ENCODE measurements at places on chromosomes 11 and 22.

DNA sequence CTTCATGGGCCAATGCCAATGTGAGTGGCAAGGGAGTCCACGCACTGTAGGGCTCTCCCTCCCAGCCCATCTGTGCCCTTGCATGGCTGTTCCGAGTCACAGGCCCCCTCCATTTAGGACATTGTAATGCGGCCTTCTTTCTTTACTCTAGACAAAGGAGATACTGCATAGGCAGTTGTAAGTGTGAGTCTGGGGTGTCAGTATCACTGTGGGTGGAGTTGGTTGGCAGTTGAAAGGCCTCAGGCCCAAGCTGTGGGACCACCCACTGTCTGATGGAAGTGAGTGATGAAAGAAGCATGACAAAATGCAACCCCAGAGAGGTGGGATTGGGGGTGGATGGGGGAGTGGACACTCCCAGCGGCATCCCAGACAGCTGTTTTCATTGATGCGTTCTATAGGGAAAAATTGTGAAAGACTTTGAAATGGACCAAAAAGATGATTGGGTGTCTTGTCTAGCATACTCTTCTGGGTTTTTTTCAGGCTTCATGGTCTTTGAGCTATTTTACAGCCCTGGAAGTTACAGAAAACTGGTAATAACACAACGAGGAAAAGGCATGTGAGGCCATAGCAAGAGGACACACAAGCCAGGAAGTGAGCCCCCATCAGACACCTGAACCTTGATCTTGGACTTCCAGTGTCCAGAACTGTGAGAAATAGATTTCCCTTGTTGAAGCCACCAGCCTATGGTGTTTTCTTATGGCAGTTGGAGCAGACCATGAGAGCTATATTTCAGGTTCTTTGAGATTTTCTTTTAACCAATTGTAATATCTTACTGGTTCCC, 114.6 kb downstream of the NECTIN1 start:
- no peak for DNase-seq

DNA sequence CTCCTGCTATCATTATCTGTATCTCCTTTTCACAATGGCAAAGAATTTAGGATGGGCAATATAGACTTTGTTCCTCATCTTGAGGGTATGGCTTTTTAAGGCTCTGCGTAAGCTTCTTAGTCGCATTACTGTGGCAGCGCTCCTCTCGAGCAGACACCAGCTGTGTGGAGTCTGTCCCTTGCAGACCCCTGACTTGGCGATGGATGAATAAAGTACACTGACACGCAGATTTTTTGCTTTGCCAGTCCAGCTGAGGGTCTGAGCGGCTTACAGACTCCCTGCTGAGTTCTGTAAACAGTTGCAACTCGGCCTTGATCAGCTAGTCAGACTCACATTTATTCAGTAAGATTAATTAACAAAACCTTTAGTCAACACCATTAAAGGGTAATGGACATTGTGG, 390.0 kb upstream of the CNTN5 start:
- no peak for DNase-seq

- DNase-seq, result no peak
Observed at GRCh38 chr11:99592266-99592665, 571.5 kb downstream of the CNTN5 start.

GRCh38 chr11:33874910-33875490, 16.9 kb downstream of the LMO2 start:
- no peak for DNase-seq

- no peak for DNase-seq
Observed at GRCh38 chr22:43878831-43879550, 12.8 kb downstream of the PNPLA5 start.

- DNase-seq, result peak; percentile 39
Observed at GRCh38 chr22:42933485-42934091, 76.5 kb upstream of the ARFGAP3 start.

Data from activated naive CD4-positive, alpha-beta T cell treated with Interleukin-2 at 50 U/mL for 16 hours (primary cell).